ENCODE measurements at places on chromosomes 12 and 14.

GRCh38 chr12:65826353-65827171 lies 2.3 kb downstream of the HMGA2 start:
- DNase-seq = no peak

DNA sequence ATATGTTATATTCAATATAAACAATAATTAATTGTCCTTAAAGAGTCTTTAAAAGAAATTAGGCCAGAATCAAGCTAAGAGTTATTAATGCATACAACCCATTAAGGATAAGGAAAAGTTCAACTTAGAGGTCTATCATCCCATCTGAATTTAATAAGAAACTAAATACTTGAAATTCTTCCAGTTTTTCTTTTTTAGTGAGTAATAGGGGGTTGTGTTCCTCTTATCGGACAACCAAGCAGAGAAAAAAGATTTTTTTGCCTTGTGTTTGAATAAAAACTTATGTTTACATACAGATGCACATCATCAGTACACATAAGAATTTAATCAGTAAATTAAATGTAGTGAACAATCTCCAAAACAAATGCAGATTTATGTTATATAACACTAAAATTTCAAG lies 32.5 kb downstream of the PAWR start:
- DNase-seq = no peak

DNA sequence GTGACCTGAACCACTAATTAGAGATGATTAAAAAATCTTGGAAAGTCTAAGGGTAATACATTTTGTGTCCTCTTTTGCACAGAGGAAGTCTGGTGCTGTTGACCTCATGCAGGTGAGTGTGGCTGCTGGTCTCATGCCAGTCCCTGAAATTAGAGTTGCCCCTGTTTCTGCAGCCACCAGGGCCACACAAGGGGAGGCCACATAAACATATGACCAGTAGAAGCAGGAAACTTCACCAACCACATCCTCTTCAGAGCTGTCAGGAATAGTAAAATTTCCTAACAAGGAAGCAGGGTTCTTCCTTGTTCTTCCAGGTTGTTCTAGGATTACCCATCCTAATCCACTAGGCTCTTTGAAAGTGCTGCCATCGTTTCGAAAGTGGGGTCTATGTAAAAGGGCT lies 28.3 kb downstream of the PSMA6 start:
- DNase-seq = no peak

GRCh38 chr12:117774941-117775775 lies 193.6 kb downstream of the KSR2 start:
- DNase-seq = no peak

DNA sequence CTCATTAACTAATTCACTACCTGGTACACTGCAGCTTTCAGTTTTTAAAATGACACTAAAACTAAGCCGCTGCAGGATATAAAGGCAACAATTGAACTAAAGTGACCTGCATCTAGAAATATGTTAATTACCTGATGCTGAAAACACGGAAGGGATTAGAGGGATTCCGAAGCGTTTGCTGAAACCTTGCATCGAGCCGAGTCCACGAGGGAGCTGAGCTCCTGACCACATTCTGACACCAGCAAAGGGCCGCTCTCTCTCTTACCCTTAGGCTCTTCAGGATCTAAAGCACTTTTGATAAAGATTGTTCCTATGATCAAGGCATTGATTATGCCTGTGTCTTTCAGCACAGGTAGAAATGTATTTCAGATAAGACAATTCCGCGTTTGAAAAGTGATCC lies 59.5 kb upstream of the CDKN3 start:
- DNase-seq = no peak

GRCh38 chr12:129002427-129002826 lies 149.1 kb downstream of the GLT1D1 start:
- DNase-seq = no peak

- no peak for DNase-seq
Measured at GRCh38 chr12:9642606-9643265, 26.8 kb upstream of the CLEC2D start.

- DNase-seq = peak; percentile 76
Measured at GRCh38 chr14:80954687-80955299, 628 bp upstream of the TSHR start.

DNA sequence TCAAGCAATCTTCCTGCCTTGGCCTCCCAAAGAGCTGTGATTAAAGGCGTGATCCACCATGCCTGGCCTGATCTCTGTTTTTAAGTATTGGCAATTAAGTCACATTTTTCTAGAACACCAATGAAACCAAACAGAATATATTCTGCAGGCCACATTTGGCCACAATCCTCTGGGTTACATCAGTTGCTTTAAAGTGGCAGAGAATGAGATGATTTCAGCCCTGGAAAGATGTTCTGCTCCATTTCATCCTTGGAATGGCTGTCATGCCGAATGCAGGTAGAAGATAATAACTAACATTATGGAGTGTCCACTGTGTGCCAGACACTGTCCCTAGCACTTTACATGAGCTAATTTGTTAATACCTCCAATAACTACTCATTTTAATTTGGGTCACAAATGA lies 154.4 kb downstream of the PTPN11 start:
- DNase-seq = no peak

- no peak for DNase-seq
Measured at GRCh38 chr14:105938959-105939358, 412.6 kb downstream of the TMEM121 start.

DNA sequence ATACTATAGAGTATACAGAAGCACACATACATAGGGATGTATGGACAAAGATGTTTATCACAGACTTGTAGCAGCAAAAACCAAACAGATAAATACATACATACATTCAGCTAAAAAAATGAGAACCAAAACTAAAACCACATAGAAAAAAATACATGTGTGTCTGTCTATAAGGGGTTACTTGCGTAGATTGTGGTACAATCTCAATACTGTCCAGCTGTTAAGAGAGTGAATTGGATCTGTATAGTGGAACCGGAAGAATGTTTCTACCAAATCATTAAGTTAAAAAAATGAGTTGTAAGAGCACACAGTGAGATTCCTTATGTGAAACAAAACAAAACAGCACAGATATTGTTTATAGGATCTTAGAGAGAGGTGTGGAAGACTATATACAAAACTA lies 44.2 kb upstream of the DCD start:
- no peak for DNase-seq

GRCh38 chr14:88421286-88421685 lies 35.8 kb downstream of the SPATA7 start:
- DNase-seq = no peak

- DNase-seq = no peak
Measured at GRCh38 chr14:67602995-67603545, 3.0 kb upstream of the PIGH start.

- DNase-seq = no peak
Measured at GRCh38 chr12:6338955-6339354, 2.9 kb downstream of the TNFRSF1A start.

GRCh38 chr12:113942209-113942608 lies 23.9 kb downstream of the RBM19 start:
- DNase-seq = no peak

DNA sequence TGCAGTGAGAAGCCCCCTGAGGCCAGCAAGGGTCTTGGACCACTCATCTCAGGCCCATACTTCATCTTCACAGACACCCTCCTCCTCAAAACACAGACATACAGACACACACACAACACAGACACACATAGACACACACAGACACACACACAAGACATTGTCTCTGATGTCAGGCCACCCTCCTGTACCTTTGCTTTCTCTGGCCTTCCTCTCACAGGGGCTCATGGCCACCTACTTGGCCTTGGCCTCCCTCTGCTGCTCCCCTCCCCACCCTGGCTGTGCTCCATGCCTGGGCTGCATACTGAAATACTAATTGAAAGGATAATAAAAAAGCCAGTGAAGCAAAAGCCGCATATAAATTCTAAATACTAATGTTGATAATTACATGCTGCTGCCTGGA lies 1.6 kb upstream of the SYNDIG1L start:
- DNase-seq = no peak

- no peak for DNase-seq
Measured at GRCh38 chr14:24428628-24429394, 657 bp downstream of the CBLN3 start.

DNA sequence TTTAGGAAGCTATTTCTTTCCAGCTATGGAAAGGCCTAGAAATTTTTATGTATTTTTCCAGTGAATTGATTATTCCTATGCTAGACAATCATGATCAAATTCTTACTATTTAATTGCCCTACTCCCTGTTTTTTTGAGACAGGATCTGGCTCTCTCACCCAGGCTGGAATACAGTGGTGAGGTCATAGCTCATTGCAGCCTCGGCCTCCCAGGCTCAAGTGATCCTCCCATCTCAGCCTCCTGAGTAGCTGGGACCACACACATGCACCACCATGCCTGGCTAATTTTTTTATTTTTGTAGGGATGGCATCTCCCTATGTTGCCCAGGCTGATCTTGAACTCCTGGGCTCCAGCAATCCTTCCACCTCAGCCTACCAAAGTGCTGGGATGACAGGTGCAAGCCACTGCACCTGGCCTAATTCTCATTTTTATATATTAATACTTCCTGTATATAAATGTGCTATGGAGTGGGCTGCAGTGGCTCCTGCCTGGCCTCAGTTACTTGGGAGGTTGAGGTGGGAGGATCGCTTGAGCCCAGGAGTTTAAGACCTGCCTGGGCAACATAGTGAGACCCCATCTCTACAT lies 16.0 kb upstream of the MDM2 start:
- no peak for DNase-seq

DNA sequence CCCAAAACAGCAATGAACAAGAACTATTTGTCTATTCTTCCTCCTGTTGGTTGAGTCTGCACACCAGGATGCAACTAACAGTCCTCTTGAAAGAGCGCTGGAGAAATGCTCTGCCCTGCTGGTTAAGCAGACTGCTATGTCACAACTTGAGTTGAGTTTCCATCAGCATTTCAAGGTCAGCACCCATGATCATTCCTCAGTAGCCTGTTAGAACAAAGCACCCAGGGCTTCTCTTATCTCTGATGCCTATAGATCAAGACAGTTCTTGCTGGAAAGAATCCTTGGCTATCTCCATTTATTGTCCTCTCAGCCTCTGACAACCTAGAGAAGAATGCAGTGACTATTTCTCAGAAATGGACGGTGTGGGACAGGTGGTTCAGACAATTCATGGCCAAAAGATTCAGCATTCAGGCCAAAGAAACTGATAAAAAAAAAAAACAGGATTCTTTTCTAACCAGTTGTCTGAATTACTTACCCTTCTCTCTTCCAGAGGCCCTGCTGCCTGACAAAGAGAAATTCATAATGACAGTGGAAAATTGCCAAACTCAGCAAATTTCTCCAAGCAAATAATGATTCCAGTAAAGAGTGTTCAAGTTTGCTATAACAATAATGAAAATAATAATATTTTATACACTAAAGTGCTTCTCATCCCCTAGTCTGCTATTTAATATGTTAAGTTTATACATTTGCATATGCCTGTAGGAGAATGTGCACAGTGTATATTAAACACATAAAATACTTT lies 306.7 kb downstream of the EMP1 start:
- peak; percentile 62 for DNase-seq

GRCh38 chr12:47097276-47097896 lies 17.6 kb upstream of the AMIGO2 start:
- no peak for DNase-seq

- no peak for DNase-seq
Measured at GRCh38 chr14:77125823-77126325, 15.7 kb downstream of the ZDHHC22 start.

DNA sequence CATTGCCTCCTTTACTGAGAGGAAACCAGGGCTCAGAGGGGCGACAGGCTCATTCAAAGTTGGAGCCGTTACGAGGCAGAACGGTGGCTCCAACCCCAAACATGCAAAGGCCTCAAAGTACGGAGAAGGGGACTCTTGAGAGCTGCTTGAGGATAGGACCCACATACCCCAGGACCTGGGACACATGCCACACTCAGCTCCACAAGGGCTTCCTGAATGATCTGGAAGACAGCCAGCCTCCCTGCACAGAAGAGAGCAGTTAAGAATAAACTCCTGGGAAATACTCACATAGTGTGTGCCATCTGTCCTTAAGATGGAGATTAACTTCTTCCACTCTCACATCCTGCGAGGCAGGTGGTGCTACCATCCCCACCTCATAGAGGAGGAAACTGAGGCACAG lies 26.6 kb upstream of the NXPH4 start:
- no peak for DNase-seq

GRCh38 chr12:42981379-42981778 lies 391.8 kb upstream of the PRICKLE1 start:
- DNase-seq = no peak

DNA sequence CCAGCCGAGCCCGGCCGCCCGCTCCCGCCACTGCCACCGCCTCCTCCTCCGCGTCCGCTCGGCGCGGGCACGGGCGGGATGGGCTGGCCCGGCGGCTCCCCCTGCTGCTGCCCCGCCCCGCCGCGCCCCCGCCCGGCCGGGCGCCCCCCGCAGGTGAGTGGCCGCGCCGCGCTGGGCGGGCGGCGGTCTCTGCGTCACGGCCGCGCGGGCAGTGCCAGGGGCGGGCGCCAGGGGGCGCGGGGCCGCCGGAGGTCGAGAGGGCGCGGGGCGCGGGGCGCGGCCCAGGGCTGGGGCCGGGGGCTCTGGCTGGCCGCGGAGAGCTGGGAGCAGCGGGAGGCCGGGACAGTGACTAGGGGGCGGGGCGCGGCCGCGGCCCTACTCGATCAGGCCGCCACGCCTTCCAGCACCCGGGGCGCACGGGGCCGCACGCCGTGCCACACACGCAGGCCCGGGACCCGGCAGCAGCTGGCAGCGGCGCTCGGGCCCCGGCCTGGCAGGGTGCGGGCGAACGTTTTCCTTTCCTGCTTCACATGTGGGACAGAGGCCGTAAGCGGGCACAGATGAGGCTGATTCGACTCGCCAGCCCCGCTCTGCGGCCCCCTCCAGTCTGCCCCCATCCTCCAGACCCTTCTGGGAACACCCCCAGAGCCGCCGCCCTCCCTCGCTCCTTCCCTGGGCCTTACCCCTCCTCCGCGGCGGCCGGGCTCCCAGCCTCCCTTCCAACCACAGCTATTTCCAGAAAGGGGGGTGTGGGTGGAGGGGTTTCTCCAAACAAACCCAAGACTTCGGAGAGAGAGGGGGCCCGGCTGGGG lies 2.4 kb upstream of the TNS2 start:
- DNase-seq = peak; percentile 80
